ENCODE measurements at places on chromosomes 5 and 9.

GRCh38 chr9:37034938-37035647 lies 1.0 kb upstream of the PAX5 start:
- no peak for DNase-seq

DNA sequence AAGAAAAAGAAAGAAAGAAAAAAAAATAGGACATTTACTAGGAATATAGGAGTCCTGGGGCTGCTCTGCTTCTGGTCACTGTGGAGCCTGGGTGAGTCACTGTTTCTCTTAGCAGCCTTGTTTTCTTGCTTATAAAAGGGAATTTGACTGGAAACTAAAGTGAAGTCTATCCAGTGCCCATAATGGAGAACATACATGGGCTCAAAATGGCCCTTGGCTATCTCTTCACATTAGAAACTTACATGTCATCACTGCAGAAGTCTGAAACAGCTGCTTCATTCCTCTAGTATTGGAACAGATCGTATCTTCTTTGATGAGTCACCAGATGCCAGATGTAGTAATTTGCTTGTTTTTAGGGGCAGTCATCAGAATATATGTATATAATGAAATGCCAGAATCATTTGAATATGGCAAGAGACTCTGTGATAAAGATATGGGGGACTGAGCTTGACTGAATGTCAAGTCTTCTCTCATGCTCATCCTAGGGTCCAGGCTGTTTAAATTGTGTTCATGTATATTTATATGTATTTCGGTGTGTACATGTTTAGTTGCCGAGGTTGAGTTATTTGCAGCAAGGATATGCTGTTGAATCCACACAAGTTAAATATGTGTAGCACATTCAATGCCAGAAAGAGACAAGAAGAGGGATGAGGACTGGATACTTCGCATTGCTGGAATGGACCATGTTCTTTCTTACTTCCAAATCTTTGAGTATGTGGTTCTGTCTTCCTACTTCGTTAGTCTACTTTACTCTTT lies 56.7 kb downstream of the SGCD start:
- no peak for DNase-seq

DNA sequence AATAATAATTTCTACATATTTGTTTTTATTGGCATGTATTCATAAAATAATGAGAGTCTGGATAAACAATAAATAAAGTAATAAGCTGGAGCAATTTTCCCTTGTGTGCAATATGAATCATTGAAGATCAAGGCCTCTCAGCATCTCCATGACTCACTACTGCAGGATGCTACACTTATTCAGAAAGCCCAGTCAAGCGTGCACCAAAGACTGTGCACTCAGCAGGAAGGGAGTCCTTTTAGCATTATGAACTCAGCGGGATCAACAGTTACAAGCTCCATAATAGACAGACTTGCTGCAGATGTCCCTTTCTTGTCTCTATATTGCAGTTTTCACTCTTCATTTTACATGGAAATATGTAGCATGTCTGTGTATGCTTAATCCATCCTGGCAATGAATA lies 485.3 kb downstream of the CDH9 start:
- no peak for DNase-seq

DNA sequence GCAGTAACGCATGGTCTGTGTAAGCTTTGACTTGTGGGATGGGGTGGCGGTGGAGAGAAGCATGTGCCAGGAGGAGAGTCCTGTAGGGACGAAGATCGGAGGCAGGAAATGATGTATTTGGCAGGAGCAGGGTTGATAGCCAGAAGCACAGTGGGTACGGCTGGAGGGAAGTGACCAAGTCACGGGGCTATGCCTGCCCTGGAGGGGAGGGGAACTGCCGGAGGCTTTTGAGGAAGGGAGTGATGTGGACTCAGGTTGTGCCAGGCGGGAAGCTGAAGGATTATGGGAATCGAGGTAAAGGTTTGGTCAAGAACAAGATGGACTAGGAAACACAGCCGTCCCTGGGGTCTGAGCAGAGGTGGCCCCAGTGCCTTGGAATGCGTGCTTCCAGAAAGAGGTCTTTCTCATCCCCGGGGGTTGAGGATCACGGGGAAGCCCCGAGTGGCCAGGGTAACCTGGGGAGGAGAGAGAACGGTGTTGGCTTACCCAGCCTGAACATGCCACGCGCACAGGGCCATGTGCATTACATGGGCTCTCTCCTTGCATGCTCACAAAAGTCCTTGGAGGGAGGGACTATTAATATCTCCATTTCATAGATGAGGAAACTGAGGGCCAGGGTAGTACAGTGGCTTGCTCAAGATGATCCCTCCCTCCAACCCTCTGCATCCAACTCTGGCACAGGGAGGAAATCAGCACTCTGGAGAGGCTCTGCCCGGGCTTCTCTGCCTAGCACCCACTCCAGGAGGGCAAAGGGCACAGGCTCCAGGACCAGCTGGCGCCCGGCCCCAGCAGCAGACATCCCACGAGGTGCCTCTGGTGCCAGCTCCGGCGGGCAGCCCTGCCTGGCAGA lies 253.8 kb downstream of the PBX3 start:
- DNase-seq: no peak

DNA sequence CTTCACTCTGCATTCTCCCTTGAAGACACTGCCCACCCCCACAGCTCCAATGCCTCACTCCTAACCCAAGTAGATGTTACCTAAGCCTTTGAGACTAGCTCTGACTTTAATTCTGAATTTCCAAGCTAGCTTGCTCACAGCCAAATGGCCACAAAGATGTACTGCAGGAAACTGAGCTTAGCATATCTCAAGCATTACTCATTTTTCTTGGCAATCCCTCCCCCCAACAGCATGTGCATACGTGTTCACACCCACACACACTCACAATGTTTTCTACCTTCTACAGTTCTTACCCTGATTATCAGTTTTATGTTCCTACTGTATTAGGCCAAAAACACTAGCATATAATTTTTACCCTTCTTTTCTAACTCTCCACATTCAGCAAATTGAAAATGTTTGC lies 13.7 kb upstream of the GRIA1 start:
- no peak for DNase-seq

DNA sequence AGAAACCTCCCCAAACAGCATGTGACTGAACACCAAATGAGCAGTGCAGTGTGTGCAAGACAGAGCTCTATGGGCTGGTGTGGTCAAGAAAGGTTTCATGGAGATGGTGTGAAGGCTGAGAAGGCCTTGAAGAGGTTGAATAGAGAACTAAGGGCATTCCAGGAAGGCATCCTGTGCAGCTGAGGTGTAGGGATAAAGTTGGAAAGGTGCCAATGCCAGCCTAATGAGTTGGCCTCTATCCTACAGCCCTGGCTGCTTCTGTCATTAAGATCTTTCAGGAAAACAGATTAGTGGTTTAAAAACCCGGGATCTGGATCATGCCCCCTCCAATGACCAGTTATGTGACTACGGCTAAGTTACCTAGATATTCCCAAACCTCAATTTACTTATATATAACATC lies 4.0 kb downstream of the HDAC3 start:
- no peak for DNase-seq

- no peak for DNase-seq
Observed at GRCh38 chr5:61582205-61582820, 250.3 kb downstream of the ZSWIM6 start.

- no peak for DNase-seq
Observed at GRCh38 chr9:134052491-134052890, 15.3 kb downstream of the BRD3 start.

DNA sequence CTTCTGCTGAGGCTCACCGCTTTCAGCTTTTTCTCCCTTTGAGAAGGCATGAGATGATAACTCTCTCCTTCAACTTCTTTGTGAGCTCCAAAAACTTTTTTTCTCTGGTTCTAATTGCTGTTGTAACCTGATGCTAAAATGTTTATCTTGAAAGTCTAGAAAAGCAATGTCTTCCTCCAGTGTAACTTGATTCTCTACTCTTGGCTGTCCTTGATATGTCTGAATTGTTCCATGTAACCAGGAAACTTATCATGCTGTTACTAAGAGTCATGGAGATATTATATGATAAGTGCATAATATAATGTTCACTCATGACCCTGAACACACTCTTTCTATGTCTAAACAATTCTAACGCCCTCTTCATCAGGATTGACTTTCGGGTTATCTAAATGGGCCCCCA lies 128.0 kb upstream of the ABCA1 start:
- DNase-seq: no peak

DNA sequence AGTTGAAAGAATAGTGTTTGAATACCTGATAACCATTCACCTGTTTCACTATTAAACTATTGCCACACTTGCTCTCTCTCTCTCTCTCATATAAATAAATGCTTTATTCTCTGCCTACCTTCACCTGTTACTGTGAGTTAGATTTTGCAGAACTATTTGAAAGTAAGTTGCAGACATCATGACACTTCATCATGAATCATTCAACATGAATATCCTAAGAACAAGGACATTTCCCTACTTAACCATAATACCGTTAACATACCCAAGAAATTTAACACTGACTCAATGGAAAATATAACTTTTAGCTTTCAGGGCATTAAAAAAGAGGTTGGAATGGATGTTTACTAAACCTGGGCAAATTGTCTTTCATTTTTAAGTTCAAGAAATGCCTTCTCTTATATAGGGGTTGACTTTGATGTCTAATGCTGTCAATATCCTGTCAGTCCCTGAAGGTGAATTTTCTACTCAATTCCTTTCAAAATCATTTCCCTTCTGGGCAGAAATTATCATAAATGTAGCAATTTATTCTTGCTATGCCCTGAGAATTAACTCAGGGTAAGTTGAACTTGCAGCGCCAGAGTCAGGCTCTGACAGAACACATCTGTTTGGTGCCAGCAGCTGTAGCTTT lies 582.6 kb upstream of the TLE4 start:
- DNase-seq: no peak

DNA sequence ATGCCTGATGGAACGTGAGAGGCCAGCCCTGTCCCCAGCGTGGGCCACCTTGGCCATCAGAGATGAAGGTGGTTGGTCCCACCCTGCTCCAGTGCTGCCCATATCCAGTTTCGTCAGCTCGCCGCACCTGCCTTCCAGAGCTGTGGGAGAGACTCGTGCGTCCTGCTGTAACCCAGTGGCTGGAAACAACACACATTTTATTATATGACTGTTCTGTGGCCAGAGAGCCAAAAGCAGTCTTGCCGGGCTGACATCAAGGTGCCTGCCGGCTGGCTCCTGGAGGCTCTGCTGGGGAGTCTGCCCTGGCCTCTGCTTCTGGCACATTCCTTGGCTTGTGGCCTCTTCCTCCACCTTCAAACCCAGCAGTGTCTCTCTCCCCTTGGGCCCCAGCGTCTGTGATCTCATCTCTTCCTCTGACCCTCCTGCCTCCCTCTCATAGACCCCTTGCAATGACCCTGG lies 94.7 kb downstream of the RXRA start:
- no peak for DNase-seq

DNA sequence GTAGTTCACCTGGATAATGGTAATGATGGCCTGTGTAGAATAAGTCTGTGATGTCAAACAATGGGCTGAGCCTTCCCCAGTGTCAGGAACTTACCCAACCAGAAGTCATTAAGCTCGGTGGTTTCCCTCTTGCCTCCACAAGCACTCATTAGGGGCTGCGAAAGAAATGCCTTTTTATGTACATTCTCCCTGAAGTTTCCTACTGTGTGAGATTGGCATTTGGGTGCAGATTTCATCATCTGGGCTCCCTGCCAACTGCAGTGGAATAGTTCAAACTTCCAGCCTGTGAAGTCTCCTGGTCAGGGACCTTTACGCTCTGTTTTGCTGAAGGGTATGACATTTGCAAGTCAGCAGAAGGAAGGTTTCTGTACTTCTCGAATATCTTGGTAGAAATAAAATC lies 41.6 kb upstream of the TMEM215 start:
- no peak for DNase-seq

GRCh38 chr9:19999491-20000057 lies 210.7 kb upstream of the SLC24A2 start:
- DNase-seq: no peak

GRCh38 chr9:122219856-122220672 lies 8.7 kb downstream of the LHX6 start:
- DNase-seq: no peak

GRCh38 chr5:149540089-149540488 lies 11.2 kb downstream of the CSNK1A1 start:
- DNase-seq: no peak

DNA sequence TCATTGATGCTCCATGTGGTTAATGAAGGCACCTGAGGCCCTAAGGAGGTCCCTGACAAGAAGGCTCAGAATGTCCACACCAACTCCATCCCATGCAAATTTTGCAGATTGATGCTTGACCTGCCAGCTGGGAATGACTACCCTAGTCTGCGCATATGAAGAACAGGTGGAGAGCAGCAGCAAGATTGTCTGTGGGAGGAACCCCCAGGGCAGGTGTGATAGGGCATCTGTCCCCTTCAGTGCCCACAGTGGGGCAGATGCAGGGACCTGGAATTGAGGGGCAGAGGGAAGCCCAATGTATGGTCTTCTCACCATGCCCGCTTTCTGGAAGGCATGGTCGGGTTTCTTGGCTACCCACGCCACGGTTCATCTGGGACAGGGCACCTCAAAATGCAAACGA lies 79.6 kb downstream of the MACROH2A1 start:
- no peak for DNase-seq
